ENCODE measurements at places on chromosomes 7 and 10.

- DNase-seq: no peak
These were observed 325.0 kb downstream of the PLXNA4 start for GRCh38 chr7:132251327-132251659.

- no peak for DNase-seq
These were observed 8.2 kb upstream of the C1QL3 start for GRCh38 chr10:16529853-16530252.

DNA sequence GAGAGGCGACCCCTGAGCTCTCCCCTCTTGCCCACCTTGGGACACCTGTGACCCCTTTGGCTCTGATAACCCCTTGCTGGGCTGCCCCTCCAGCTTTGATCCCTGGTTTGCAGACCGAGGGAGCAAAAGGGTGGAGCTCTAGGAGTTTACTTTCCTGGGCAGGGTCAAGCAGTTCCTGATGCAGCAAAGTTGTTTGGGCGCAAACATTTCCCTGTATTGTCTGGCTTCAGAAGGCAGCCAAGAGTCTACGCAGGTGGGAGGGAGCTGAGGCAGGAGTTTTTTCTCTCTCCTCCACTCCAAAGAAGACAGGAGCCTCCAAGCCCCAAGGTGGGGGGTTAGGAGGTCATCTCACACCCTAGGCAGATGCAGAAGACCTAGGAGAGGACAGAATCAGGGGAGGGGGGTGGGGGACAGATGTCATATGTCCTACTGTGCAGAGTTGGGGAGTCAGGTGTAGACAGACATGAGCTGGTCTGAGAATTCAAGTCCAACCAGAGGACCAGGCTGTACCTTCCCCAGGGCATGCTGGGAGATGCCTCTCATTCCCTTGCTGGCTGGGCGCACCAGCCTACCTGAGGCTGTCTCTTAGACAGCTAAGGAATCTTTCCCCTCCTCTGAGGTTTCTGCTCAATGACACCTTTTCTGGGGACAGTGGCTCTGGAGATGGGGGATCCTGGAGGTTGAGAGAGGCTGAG is 20.5 kb downstream of the TMEM270 start:
- DNase-seq: no peak

GRCh38 chr7:36128448-36129047 is 24.5 kb upstream of the EEPD1 start:
- no peak for DNase-seq

DNA sequence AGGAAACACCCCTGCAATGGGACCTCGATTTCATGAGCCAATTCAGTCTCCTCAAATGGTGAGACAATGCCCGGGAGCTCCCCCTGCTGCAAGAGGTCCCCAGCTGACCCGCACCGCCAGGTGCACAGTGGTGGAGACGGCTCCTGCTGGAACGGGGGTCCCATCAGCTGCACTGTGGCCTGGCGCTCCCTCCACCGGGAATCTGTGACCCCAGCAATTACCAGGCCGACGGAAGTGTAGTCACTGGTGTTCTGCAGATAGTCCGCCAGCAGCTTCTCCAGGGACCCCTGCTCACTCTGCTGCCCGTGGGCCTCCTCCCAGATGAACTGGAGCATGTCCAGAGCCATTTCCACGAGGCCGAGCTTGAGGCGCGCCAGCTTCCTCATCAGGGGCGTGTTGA is 64.9 kb upstream of the NKX6-2 start:
- no peak for DNase-seq

DNA sequence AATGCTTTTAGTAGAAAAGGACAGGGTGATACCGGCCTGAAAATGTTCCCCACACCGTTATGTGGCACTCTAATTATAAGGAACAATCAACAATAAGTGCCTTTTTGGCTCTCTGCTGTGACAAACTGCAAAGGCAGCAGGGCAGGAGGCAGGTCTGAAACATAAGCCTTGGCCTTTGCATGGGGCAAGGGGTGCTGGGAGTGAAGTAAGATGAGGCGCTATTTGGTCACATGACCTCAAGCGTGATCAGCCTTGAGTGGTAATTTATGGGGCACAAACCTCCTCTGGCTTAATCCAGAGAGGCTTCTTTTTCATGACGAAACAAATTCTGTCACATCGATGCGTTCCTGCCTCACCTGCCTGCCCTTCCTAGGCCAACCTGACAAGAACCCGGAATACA is 202.7 kb downstream of the TAX1BP1 start:
- no peak for DNase-seq

DNA sequence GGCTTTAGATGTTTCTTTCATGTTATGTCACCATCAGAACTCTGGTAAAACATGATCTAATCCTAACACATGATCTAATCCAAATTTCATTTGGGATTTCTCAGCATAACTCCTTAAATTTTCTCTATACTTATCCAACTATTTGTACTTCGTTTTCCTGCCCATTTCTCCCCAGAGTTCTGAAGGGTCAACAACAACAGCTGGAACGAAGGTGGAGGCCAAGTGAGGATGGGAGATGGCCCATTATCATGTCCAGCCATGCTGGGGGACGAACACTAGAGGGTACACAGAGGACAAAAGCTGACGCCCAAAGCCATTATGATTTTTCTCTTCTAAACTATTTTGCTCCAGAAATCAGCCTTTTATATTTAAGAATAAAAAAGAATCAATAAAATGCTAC is 185.4 kb downstream of the DOCK4 start:
- no peak for DNase-seq

DNA sequence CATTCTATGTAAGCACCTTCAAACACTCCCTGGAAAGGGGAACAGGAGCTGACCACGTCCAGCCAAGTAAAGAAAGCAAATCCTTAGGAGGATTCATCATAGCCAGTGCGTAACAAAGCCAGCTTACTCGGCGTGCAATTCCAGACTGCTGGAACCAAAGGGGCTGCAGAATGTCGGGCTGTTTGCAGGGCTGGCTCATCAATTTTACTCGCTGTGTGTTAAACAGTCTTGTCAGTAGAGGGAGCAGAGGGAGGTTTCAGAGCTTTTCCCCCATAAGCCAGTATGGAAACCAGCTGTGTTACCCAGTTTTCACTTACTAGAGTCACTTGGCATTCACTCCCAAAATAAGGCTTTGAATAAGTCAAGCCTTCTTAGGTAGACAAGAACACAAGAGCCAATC is 127.1 kb downstream of the KMT2E start:
- no peak for DNase-seq

GRCh38 chr10:421170-421569 is 268.3 kb downstream of the DIP2C start:
- DNase-seq: no peak
